ENCODE measurements at places on chromosomes 1 and 21.

- no peak for DNase-seq
These were observed 4.4 kb downstream of the TSPEAR start for GRCh38 chr21:44706706-44707581.

DNA sequence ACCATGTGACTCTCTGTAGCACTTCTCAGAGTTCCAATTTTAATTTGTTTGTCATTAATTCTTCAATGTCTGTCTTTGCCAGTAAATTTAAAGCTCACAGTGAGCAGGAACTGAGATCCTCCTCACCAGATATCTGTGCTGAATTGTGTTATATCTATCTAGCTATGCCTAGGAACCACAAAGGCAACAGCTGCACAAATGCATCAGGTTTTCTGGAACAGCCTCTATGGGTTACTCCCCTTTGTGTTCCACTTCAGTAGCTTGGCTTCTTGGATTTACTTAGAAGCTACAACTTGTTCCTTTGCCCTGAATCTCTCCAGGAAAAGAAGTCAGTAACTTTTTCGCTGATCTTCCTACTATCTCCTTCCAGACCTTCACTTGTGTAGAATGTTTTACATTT lies 1237.8 kb upstream of the ADGRL4 start:
- no peak for DNase-seq

- no peak for DNase-seq
These were observed 31.7 kb downstream of the ARID1A start for GRCh38 chr1:26727476-26727875.

DNA sequence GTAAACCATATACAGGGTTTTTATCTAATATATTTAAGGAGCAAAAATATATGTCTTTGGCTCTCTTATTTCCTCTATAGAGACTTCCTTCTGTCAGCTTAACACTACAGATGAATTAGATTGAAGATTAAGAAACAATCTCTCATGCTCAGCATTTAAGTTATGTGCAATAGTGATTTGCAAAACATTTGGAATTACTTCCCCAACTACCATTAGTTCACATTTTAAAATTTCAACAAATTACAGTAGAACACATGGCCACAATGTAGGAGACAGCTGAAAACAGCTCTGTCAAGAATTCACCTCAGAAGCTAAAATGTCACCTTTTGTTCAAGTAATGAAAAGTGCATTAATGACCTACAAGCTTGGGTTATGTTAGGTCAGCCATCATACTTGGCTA lies 177.9 kb downstream of the EIF4G3 start:
- DNase-seq = no peak

- no peak for DNase-seq
These were observed 70.2 kb downstream of the TRIM11 start for GRCh38 chr1:228336308-228337030.

- DNase-seq = no peak
These were observed 104.4 kb downstream of the PHTF1 start for GRCh38 chr1:113654883-113655282.

GRCh38 chr1:207754011-207754410 lies 2.2 kb downstream of the CD46 start:
- no peak for DNase-seq

DNA sequence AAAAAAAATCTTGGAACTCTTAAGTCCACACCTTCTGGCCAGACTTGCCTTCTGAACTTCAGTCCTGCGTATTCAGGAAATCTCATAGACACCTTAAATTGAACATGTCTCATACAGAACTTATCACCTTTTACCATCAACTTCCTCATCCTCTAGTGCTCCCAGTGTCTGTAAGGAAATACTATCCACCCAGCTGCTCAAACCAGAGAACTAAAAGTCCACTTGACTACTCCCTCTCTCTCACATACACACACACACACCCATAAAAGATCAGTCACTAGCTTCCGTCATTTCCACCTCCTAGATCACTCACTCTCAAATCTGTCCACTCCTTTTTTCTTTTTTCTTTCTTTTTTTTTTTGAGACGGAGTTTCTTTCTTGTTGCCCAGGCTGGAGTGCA lies 10.9 kb upstream of the CAP1 start:
- DNase-seq = no peak

GRCh38 chr1:5907386-5907785 lies 84.8 kb downstream of the NPHP4 start:
- no peak for DNase-seq

DNA sequence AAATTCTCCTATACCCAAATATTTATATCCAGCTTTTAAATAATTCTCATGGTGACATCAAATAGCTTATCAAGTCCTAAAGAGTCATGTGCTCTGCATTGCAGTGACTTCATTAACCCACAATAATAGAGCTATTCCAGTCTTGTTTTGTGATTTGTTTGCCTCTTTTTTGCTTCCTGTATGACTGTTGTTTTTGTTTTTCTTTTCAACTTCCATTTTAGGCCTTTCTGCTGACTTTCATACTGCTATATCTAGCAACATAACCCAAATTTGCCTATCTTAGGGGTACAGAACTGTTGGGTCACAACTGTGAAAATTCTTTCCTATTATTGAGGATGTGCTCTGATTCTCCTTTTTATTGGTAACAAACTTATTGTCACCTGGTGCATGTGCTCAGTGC lies 30.3 kb downstream of the SPATA17 start:
- DNase-seq = no peak

GRCh38 chr1:54304518-54304917 lies 101.7 kb downstream of the SSBP3 start:
- DNase-seq = no peak

- DNase-seq = no peak
These were observed 7.4 kb downstream of the GDAP2 start for GRCh38 chr1:117921991-117922390.
